Anterior cingulate cortex (tissue), 58 donors: ENCODE measurements at places on chromosomes 1 and 21.

- peak; percentile 83 for DNase-seq
Measured at GRCh38 chr1:4700801-4701200, 46.4 kb downstream of the AJAP1 start.

GRCh38 chr1:207828485-207829158, 76.8 kb downstream of the CD46 start:
- peak; percentile 59 for DNase-seq

- no peak for DNase-seq
Measured at GRCh38 chr1:62832276-62832675, 48.3 kb downstream of the ATG4C start.

DNA sequence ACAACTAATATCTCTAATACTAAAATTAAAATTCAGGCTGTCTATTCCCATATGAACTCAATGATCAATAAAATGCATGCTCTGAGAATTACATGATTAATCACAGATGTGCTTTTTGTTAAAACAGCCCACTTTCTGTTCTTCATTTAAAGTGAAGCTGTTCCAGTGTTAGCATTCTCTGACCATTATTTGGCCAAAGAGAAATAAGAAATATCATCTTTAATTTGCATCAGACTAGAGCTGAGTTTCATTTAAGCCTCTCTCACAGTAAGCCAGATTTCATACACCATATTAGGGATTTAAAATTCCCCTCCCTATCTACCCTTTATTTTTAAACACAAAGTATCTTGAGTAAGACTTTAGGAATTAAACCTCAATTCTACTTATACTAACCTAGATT, 261.6 kb downstream of the TPR start:
- DNase-seq, result no peak

- no peak for DNase-seq
Measured at GRCh38 chr1:28266920-28267322, 7.6 kb downstream of the SESN2 start.

GRCh38 chr1:9629445-9630201, 21.9 kb upstream of the PIK3CD start:
- no peak for DNase-seq

GRCh38 chr1:235527196-235527814, 23.1 kb upstream of the B3GALNT2 start:
- DNase-seq, result no peak

DNA sequence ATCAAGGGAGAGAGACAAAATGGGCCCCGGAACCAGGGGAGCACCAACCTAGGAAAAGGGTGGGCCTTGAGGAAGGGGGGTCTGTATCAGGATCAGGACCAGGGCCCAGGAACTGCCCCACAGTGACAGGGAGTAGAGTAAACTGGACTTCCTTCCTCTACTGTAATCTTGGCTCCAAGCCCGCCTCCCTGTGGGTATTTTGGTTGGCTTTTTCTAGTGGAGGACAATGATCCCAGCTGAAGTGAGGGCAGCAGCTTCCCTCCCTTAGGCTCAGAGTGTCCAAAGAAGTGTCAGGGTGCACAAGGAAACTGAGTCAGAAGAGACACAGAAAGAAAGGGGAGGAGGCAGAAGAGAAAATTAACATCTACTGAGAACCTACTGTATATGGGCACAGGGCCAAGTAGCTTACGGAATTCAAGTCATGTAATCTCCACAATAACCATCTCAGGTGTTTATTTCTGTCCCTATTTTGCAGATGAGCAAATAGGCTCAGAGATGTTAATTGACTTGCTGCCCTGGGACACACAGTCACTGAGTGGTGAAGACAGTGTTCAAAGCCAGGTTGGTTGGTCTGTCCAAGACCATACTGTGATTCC, 4.8 kb downstream of the UBQLN4 start:
- no peak for DNase-seq

DNA sequence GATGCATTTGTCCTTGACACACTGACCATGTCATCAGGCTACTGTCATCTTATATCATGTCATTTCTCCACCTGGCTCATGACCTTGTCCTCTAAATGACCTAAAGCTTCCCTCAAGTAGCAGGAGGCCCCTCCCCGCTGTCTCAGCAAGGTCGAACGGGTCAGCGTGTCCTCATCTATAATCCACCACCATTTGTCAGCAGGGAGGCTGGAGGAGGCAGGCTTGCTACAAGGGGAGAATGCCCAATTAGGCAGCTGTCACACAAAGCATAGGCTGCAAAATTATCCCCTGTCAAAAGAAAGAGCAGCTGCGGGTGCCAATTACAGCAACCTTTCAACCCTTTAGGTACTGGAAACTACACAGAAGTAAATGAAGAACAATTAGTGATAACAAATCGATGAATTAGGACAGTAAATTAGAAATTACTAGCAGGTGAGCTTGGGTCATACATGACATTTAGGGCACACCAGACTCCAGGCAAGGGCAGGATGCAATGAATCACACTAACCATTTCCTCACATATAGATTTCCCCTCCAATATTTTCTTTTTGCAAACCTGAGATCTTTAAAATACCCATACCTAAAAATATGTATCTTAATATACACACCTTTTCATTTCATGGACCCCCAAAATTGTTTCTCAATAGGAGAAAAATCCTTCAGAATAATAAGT, 61.2 kb downstream of the NRIP1 start:
- DNase-seq, result no peak

DNA sequence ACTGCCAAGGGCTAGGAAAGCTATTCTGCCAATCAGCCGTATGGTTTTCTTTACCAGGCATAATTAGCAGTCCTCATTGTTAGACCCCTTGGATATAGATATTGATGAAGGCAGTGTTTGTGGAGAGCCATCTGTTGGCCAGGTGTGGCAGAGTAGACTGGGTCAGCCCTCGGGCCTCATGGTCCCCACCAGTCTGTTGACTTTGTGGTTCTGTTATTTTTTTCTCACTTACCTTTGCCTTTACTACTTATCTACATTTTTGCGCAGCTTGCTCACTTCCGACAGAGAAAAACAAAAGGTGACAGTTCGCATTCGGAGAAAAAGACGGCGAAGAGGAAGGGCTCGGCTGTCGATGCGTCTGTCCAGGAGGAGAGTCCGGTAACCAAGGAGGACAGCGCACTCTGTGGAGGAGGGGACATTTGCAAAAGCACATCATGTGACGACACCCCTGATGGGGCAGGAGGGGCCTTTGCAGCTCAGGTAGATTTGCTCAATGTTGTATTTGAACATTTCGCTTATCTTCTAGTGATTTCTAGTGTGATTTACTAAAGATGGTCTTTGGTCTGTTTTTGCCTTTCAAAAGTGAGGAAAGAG, 2.3 kb downstream of the PCNT start:
- DNase-seq, result no peak

- DNase-seq, result peak; percentile 13
Measured at GRCh38 chr1:196608390-196609369, at the start of gene KCNT2. TSS of gene KCNT2 (minus strand) at chr1:196608440. CDS start at chr1:196608309, 131 bp downstream.

- no peak for DNase-seq
Measured at GRCh38 chr21:39095681-39096080, 87.6 kb downstream of the PSMG1 start.

- no peak for DNase-seq
Measured at GRCh38 chr1:95770581-95770980, 536.6 kb downstream of the RWDD3 start.

DNA sequence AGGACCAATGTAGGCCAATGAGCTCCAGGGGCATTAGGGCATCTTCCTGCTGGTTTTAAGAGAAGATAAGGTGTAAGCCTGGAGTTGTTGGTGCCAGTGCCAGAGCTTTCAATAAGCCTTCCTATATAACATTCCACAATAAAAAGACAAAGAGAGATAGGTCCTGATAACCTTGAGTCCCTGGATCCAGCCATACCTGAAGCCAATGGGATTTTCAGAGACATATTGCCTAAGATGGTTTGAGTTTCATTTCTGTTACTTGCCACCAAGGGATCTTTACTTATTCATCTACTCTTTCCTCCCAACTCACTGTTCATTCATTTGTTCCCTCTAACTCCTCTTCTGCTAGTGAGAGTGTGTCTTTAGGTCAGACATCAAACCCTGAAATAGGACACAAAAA, 68.8 kb upstream of the CAPZB start:
- DNase-seq, result no peak
